ENCODE measurements at places on chromosomes 16 and 17.

GRCh38 chr17:70581459-70581858 is 412.1 kb downstream of the KCNJ2 start:
- no peak for DNase-seq

GRCh38 chr16:75379911-75380847 is 53.1 kb downstream of the CFDP1 start:
- no peak for DNase-seq

GRCh38 chr17:27222515-27222914 is 71.4 kb upstream of the WSB1 start:
- DNase-seq = no peak

- DNase-seq = no peak
Observed at GRCh38 chr16:55900616-55901393, 25.6 kb upstream of the CES5A start.

DNA sequence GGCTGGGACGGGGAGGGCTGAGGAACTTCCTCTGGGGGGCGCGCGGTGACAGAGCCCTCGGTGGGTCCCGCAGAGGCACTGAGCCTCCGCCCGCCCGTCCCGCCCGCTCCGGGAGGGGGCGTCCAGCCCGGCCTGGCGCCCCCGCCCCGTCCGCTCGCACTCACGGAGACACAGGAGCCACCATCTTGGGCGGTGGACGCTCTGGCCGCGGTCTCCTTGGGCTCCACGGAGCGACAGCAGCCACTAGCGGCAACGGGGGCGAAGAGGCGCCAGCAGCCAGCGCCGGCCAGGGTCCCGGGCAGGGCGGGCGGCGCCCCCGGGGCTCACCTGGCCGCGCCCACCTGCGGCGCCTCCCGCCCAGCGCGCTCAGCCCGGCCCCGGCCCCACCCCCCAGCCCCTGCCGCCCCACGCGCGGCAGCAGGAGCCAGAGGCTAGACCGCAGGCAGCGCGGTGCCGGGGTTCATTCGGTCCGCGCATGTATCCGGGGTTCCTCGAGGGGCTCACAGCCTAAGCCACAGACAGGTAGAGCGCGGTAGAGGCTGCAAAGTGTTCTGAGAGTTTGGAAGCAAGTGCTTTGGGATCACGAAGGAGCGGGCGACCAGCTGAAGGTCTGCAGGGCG is at the start of gene C17orf113:
TSS of gene C17orf113 (minus strand) at position 209 of the 620 bp plus-strand sequence. CDS start 7,225 bp downstream, outside the sequence.
- DNase-seq = no peak

GRCh38 chr17:5772720-5773119 is 188.4 kb upstream of the NLRP1 start:
- no peak for DNase-seq

GRCh38 chr17:3693829-3694231 is 2.1 kb downstream of the P2RX5 start:
- no peak for DNase-seq

DNA sequence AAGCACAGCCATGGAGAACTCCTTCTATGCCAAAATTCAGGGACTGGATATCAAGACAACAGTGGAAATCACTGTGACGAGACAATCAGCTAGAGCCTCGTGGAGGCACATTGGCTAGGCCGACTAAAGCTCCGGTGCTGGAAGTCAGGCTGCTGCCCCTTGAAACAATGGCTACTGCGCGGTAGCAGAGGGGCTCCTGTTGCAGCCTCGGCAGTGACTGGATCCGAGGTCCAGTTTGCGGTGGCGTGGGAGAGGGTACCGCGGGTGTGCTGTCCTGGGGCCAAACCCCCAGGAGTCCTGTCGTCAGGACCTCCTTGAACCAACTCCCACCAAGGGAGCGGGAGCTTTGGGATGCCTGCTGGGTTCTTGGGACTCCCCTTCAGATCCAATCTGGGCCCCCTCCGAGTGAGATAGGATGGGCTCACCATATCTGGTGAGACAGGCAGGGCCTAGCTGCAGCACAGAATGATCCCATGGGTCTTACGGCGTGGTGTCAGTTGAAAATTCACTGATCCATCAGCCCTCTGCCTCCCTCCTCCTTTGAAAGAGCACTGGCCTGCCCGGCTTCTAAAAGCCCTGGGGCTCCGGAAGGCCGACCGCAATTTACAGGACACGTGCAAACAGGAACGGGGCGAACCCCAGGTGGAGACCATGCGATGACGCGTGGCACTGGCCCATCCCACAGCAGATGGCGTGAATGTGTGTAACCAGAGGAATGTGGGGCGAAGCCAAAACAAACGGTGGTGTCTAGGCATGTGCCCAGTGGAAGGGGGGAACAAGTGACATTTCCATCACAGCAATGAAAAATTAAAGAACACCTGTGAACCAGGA is 15.8 kb upstream of the KCNJ18 start:
- DNase-seq = no peak

DNA sequence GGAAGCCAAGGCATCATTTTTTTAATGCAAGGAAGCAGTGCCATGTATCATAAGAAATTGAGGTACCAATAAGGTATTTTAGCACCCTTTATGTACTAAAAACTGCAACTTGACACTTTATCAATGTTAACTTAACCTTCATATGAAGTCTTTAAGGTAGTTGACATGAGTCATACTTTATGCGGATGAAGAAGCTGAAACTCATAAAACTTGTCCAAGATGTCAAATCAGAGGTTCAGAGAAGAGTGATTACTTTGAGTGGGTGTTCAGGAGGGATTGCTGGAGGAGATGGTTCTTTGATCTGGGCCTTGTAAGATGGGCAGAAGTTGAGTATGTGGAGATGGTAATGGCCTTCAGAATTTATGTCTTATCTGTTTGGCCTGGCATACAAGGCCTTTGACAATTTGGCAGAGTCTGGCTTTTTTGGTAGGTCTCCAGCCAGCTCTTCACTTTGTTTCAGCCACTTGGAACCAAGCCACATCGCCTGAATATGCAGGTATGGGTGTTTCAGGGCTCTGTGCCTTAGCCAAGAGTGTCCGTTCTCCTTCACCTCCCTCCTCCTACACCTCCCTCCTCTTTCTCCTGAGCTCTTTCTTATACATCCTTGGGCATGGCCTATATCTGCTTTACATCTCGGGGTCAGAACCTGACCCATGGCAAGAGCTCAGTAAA is 23.7 kb downstream of the YPEL2 start:
- no peak for DNase-seq

GRCh38 chr17:82371333-82372248 is at the start of gene UTS2R:
TSS of gene UTS2R (plus strand) at chr17:82371765. CDS start at chr17:82374325, 2,560 bp downstream.
- DNase-seq = no peak

DNA sequence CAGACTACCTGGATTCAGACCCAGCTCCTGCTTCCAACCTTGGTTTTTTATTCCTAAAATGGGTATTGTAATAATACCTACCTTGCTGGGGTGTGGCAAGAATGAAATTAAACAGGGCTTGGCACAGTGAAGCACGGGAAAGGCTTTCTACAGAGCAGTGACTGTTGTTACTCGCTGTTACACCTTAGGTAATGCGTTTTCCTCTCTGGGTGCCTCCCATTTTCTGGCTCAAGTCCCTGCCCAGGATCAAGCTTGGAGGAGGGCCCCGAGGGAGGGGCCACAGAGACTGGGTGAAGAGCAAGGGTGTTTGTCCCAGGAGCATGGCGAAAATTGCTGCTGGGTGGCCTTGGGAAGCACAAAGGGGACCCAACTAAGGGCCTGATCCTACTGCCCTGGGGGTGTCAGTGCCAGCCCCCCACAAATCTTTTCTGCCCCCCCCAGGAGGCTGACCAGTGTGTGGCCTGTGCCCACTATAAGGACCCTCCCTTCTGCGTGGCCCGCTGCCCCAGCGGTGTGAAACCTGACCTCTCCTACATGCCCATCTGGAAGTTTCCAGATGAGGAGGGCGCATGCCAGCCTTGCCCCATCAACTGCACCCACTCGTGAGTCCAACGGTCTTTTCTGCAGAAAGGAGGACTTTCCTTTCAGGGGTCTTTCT is 13.3 kb downstream of the MIEN1 start:
- no peak for DNase-seq

- no peak for DNase-seq
Observed at GRCh38 chr16:81035975-81036750, 521 bp downstream of the ATMIN start.

DNA sequence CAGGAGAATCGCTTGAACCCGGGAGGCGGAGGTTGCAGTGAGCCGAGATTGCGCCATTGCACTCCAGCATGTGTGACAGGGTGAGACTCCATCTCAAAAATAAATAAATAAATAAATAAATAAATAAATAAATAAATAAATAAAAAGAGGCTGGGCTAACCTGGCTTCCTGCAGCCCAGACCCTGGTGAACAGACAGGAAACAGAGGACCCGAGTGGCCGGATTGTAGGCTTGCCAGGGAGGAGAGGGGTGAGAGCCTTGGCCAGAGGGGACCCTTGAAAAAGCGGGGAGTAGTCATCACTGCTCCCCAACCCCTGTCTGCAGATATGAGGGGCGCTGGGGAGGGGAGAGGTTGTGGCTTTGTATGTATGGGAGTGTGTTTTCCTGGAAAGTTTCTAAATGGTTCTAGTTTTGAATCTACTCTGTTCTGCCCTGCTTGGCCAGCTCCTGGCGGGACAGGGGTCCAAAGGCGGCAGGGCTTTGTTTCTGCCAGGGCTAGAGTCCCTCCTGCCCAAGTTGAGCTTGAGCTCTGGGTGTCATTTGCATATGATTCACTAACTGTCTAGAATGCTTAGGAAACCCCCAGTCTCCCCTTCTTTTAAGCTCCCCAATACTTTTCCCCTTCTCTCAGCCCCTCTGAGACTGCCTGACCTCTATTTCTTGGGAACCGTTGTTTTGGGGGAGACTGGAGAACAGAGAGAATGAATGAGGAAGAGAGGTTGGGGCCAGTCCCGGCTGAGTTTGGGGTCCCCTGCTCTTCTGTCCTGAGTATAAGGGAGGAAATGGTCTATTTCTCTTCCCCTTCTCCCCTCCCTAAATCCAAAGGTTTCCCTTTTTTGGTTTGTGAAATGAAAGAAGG is 16.4 kb downstream of the RARA start:
- DNase-seq = no peak

GRCh38 chr17:38591759-38592241 is 14.0 kb downstream of the SRCIN1 start:
- peak; percentile 18 for DNase-seq

DNA sequence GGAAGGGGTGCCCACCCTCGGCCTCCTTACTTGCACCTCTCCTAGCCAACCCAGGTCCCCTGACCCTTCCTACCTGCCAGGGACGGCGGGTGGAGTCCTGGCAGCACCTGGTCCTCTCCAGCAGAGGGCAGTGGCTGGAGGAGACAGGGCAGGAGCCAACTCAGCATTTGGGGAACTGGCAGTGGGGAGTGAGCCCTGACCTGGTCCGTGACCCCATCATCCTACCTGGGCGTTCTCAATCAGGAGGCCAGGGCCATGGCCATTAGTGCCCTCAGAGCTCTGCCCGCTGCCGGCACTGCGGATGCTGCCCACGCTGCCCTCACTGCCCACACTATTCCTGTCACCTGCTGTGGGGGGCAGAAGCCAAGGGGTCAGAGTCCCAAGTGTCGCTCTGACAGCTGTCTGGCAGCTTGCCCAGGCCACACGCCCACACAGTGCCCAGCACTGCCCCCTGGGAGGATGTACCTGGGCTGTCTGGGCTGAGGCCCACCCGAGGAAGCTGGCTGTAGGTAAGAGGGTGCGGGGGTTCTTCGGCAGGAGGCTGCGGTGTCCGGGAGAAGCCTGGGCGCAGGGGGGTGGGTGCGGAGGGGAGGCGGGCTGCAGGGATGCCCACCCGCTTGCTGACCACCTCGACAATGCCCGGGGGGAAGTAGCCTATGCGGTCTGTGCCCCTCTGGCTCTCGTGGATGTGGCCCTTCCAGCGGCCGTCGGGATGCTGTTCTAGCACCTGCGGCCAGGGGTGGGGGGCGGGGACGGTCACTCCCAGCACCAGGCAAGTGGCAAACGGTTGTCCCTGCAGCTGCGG is 10.8 kb downstream of the CASKIN2 start:
- DNase-seq = no peak

DNA sequence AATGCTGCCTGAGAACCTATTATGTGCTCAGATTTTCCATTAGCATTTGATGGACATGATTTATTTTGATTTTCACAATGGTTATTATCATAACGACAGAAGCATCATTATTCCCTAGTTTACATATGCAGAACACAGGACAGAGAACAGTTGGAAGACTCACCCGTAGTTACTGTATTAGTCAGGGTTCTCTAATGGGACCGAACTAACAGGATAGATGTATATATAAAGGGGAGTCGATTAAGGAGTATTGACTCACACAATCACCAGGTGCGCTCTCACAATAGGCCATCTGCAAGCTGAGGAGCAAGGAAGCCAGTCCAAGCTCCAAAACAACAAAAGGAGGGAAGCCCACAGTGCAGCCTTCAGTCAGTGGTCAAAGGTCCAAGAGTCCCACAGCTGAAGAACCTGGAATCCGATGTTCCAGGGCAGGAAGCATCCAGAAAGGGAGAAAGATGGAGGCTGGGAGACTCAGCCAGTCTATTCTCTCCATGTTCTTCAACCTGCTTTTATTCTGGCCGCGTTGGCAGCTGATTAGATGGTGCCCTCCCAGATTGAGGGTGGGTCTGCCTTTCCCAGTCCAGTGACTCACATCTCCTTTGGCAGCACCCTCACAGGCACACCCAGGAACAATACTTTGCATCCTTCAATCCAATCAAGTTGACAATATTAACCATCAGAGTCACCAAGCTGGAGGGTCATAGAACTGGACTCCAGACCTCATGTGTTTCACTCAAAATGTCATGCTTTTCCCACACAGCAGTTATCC is 92.7 kb upstream of the XYLT1 start:
- no peak for DNase-seq

GRCh38 chr17:83191388-83192160 is 112.2 kb downstream of the METRNL start:
- no peak for DNase-seq

- DNase-seq = no peak
Observed at GRCh38 chr17:45296003-45296832, 20.6 kb downstream of the MAP3K14 start.

GRCh38 chr17:63390090-63390489 is 56.0 kb downstream of the CYB561 start:
- no peak for DNase-seq

DNA sequence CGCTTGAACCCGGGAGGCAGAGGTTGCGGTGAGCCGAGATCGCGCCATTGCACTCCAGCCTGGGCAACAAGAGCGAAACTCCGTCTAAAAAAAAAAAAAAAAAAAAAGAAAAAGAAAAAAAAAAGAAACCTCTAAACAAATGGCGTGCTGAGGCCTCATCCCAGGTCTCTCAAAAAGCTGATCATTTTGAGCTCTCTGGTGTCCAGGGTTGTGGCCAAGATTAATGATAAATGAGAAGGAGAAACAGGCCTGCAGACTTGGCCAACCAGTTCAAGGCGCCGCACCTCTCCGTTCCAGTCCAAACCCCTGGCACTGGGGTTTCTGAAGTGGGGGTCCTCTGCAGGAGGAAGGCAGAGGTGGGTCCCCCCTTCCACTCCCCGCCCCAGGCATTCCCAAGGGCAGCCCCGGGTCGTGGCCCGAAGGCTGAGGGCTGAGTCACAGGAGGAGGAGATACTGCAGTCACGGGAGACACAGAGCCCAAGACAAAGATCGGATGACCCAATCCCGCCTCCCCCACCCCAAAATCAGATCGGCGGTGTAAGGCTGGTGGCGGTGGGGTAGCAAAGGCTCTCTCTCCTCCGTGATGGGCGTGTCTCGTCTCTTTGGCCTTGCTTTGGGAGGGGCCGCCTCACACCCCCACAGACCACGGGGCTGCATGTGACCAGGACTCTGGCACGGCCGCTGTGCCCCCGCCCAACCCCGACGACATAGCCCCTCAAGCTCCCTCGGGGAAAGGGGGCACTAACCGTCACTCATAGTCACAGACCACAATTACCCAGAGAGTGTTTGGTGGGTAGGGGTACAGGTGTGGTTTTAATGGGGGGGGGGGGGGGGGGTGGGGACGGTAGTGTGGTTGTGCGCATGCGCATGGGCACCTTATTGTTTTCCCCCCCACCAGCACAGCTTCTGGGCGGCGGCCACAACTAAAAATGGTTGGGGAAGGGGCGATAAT is 1.1 kb downstream of the VAT1 start:
- no peak for DNase-seq

Data from NCI-H1694 treated with DMSO at 0.1 percent for 48 hours (cell line).